ENCODE measurements at places on chromosomes 1 and 21.

- DNase-seq: no peak
These were observed 239.9 kb downstream of the DPYD start for GRCh38 chr1:97680894-97681293.

DNA sequence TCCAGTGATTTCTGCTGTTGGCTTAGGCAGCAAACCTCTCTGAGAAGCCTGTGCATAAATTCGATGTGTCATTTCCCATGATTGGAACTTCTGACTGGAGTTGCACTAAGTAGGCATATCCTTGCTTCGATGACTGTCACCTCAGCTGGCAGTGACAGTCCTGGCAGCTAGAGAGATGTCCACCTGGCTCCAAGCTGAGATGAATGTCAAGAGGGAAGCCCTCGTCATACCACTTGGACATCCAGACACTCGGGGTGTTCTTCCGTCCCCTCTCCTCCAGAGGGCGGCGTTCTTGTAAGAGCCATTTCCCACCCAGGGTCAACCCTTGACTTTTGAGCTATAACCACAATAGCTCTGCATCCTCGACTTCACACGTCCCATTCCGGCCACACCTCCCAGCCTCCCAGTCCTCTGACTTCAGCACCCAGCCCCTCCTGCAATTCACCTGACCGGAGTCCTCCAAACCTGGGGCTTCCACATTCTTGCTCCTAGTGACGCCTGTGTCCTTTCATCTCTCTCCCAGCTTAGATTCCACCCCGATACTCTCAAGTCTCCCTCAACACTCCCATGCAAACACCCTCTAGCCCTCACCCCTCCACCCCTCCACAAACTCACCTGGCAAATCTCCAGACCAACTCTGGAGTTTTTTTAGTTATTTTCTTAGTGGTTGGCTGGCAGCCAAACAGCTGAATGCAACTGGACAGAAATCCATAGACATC is 17.3 kb downstream of the CA6 start:
- DNase-seq: peak; percentile 56

DNA sequence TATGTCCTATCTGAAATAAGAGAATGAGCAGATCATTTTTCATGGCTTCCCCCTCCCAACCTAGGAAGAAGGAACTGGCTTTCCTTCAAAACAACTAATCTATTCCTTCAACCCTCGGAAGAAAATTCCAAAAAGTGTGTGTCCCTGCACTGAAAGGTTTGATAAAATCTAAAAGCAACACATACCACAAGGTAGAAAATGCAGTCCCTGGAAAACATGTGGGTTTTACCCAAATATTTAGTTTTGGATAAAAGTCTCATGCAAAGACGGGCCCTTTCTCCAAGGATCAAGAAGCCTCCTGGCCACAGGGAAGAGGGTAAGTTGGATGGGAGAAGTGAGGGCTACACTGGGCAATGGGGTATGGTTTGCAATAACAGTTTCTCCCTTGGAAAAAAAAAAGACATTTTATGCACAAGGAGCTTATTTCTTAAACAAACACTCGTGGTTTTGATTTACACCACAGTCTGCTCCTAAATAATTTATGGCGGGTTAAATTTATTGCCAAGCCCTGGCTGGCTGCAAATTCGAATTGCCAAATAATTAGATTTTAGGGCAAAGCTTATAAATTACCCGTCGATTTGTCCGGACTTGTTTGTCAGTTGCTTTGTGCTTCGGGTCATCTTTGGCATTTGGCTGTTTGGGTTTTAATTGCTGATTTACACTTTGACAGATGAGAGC is 28.9 kb downstream of the ERI3 start:
- DNase-seq: no peak

DNA sequence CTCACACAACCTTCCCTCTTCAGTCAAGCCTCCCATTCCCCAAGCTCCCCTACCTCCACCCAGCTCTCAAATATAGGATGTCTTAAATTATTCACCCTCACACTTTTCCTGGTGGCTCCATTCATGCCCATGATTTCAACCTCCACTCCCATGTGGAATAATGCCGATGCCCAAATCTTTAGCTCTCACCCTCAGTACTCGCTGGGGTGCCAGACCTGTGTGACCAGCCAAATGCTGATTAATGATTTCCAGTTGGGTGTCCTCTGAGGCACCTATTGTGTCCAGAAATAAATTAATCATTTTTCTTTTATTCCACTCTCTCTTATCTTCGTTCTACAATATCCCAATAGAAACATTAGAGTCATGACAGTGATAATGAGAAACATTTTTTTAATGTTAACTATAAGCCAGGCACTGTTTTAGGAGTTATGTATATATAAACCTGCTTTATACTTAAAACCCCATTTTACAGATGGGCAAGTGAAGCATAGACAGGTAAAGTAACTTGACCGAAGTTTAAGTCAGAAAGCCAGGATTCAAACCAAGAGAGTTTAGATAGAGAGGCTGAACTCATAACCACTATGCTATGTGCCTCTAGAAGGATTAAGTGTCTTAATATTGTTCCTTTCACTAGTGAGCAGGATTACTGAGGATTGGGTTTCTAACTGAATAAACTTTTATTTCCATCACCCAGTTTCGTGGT is 209.7 kb downstream of the DUSP10 start:
- DNase-seq: no peak

DNA sequence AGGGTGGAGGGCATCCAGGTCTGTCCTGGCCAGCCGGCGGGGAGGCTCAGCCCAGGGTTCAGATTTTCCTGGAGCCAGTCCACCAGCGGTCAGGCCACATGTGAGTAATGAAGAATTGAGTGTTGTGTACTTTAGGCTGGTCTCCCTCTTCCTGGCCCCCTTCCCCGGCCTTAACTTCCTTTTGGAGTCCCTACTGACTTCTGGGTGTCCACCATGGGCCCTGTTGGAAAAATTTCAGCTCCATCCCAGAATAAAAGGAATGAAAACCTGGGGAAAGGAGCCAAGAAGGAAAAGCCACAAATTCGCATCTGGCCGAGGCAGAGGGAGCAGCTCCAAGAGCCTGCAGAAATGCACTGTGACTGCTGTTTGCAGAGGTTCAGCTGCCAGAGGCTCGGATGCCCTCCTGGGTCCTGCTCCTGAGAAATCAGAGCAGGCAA is 35.5 kb upstream of the HHAT start:
- no peak for DNase-seq

DNA sequence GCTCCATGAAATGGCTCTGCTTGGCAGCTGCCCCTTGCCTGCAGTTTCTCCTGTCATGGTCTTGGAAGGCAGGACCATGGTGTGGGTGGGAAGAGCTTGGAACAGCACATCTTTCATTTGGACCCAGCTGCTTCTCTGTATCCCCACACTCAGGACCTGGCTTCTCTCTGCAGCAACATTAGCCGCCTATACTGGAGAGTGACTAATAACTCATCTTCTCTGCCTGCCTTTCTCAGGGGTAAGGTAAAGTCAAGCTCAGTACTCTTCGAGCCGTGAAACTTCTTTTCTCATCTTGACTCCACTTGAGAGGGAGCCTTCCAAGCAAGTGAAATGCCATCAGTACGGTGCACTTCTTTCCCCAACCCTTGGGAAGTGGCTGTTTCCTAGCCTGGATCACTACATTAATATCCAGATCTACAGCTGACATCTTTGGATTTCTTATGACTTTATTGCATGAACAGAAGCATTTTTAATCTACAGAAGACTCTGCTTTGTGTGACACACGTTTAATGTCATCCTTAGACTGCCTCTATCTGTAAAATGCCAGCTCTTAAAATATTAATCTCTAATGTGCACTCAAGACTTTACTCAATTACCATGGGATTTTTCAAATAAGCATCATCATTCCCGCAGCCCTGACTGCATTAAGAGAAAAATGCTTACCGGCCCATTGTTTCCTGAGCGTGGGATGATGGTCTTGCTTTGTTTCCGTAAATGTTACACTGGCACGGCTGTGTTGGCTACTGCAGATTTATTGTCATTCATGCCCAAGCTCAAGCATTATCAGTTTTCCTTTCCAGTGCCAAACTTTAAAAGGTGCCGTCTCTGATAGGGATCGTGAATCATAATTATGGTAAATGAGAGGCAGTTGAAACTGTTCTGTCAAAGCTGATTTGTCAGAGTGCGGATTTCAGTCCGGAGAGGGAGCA is 242.9 kb downstream of the HHAT start:
- DNase-seq: no peak

GRCh38 chr1:231233735-231234417 is 7.1 kb upstream of the GNPAT start:
- DNase-seq: no peak

DNA sequence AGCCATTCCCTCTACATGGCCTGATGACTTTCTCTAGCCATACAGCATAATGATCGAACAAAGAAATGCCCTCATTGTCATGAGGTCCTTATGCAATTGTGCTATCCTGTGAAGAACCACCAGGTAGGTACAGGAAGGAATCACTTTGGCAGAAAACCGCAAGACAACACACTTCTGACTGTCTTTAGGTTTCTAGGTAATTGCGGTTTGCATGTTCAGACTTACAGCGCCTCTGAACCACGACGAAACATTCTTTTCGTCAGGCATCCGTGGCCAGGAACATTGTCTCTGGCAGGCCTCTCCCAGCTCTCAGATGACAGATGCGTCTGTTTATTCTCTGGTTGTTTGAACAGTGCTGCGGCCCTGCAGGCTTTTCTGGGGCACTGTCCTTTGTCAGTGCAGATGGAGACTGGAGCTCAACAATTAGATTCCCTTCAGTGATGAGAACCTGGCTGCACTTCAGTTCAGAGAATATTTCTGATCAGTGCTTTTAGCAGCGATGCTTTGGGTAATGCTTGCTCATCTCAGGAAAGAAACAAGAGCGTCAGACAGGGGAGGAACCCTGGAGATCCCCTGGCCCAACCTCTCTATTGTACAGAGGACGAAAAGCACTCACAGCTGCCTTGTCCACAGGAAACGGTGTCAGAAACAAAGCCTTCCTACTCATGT is 63.4 kb downstream of the B3GALT5 start:
- DNase-seq: no peak

DNA sequence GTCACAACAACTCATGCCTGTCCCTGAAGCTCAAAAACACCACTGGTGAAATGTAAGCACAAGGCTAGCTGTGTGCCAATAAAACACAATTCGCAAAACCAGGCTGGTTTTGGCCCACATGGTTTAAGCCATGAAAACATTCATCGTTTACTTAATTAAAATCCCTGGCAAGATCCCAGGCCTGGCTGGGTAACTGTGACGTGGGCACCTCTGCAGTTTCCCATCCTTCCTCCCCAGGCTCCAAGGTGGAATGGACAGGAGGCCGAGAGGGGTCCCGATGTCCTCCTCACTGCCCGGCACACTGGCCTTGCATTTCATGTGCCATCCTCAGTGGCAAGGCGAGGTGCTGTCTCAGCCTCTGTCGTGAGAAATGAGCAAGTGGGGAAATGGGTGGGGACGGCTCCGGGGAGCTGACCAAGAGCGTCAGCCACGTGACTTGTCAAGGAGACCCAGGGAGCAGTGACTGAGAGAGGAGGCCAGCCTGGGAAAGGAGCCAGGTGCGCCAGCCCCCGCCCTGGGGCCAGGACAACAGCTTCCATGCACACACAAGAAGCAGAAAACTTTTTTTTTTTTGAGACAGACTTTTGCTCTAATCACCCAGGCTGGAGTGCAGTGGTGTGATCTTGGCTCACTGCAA is 153.1 kb upstream of the RAB4A start:
- DNase-seq: no peak
